ENCODE measurements at places on chromosomes 6 and 20.

DNA sequence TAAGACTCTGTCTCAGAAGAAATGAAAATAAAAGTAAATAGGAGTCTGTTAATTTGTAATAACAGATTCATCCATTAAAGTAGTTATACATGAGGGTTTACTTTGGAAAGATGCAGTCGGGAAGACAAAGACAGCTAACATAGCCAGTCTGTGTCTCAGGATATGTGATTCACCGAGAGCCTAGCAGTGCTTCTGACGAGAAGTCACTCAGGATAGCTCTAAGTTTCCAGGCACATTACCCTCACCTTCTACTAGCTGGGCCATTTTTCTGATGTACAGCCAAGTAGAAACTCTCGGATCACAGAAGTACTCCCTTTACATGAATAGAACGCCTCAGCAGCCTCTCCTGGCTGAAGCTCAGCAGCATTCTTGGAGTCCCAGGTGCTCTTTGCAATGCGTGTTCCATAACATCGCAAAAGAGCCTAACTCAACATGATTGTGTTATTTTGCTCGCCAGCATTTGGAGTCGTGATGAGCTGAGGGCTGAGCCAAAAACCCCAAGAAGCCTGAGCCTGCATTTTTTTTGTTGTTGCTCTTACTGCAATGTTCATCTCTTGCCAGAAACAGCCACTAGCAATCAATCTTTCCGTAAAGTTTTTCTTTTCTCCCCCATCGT, 22.4 kb upstream of the TASP1 start:
- no peak for DNase-seq

- no peak for DNase-seq
Measured at GRCh38 chr6:139939189-139939979, 564.9 kb upstream of the CITED2 start.

GRCh38 chr20:52402950-52403349, 211.4 kb upstream of the ZFP64 start:
- no peak for DNase-seq

DNA sequence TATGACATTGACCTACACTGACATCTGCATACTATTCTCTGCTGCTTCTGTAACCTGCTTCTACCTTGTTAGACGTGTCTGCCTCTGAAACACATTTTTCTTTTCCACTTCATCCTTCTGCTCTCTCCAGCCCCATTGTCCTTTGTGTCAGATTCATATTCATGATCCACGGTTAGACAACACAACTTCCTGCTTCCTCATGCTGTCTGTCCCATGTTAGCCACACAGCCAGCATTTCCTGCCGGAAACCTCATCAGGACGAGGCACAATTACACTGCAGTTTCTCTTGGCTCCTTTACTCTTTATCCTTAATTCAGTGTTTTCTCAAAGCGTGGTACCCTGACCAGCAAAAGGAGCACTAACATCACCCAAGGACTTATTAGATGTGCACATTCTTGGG, 150.2 kb downstream of the TBC1D7 start:
- DNase-seq, result no peak

DNA sequence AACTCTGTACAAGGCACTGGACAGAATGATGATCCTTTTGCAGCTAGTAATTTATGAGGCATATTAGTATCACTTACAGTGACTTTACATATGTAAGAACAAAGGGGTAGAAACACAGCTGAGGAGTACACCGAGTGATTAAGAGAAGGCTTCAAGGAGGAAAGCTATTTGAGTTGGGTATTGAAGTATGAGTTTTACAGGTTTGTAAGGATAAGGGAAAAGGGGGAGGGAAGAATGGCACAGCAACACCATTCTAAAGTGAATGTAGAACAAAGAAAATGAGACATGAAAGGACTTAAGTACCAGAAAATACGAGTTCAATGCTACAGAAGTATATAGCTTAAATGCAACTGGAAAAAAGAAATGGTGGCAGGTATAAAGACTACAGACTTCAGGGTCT, 5.5 kb downstream of the CDK19 start:
- DNase-seq, result no peak

- DNase-seq, result no peak
Measured at GRCh38 chr20:10581823-10582222, 92.0 kb downstream of the JAG1 start.

- no peak for DNase-seq
Measured at GRCh38 chr6:162156146-162156545, 571.4 kb downstream of the PRKN start.

DNA sequence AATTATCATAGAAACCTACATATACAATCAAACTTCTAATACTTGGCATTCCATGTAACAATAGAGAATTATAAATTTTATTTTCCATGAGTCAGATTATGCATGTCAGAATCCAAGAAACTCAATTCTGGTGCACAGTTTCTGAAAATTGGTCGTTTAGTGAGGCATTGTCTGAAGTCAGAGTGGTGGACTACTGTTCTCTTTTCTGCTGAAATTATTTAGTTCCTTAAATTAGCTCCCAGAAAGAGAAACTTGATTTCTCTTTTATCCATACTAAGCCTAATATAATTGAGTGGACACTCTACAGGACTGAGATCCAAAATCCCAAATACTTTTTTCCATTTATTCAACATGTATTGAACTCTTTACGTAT, 265.5 kb downstream of the ALDH8A1 start:
- DNase-seq, result no peak

GRCh38 chr6:18388271-18388670, 1.1 kb downstream of the RNF144B start:
- DNase-seq, result no peak
